ENCODE measurements at places on chromosomes 6 and 20.
A peak's percentile ranks its signal among the peaks of the same experiment; 100 is the strongest.

DNA sequence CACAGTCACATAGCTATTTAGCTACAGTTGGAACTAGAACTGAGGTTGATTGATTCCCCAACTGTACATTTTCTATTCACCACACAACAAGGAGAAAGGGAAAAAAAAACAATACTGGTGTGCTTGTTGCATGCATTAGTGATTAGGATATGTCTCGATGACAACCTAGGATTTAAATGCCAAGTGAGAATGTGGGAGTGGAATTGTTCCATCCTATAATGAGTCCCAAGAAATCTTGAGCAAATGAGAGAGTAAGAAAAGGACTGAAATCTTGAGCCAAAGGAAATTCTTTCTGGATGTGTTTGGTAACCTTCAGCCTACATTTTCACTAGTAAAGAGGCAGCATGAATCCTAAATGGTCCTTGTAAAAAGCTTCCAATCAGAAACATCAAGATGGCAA lies 232.7 kb downstream of the HIVEP2 start:
- DNase-seq: peak; percentile 17

DNA sequence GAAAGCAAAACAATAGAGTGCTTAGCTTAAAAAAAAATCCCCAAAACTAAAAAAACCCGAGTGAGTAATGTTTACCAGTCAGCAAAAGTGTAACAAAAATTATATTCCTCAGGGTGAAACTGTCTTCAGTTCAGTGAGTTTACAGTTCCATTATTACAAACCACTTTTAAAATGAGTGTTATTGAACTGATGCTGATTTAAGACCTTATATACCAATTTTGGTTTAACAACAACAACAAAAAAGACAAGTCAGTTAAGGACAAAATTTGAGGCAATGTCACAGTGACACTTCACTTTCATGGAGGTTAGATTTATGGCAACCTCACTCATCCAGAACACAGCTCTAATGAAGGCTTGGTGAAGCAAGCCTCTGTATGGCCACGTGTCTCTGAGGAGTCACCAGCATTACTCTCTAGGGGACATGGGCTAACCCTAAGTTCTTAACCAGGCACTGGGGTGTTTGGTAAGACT lies 630.8 kb downstream of the PHF3 start:
- peak; percentile 6 for DNase-seq

- no peak for DNase-seq
These were observed 274.1 kb downstream of the HACE1 start for GRCh38 chr6:104585646-104586045.

DNA sequence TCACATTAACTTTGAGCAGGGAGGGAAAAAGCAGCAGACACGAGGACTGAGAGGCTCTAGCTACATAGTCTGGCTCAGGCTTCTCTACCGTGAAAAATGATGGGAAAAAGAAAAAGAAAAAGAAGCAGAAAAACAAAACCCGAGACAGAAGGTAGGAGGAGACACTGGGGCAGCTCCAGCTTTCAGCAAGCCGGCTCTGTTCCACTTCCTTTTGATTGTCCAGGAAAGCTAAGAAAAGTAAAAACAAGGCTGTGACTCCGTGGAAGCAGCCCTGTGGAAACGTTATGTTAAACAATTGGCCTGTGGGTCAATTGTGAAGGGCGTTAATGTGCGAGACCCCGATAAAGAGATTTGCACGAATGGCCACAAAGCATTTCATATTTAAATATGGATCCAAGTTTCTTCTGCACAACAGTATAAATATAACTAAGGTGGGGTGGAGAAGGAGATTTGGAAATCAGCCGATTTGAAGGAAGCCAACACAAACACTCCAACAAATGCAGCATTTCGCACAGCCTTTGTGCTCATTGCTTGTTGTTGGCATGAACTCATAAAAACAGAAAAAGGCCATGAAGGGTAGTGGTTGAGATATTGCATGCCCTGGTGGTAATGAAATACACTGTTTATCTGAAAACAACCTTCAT lies 236.9 kb upstream of the JAG1 start:
- DNase-seq: no peak

- peak; percentile 6 for DNase-seq
These were observed 75.3 kb upstream of the MRAP2 start for GRCh38 chr6:83958241-83958685.

DNA sequence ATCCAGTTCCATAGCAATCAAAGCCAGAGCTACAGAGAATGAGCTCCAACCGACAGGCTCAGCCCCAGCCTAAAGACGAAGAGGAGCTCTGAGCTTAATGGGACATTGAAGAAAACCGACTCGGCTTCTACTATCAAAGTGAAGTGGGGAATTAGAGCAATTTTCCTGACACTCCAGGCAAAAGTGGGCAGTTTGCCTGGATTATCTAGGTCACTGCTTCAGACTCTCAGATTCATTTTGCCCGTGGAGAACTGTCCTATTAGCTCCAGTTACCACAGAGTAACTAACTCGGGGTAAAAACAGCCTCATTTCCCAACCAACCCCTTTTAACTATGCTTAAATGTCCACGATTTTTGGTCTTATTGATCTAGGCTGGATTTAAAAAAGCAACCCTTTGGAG lies 592.1 kb upstream of the NRSN1 start:
- peak; percentile 65 for DNase-seq

DNA sequence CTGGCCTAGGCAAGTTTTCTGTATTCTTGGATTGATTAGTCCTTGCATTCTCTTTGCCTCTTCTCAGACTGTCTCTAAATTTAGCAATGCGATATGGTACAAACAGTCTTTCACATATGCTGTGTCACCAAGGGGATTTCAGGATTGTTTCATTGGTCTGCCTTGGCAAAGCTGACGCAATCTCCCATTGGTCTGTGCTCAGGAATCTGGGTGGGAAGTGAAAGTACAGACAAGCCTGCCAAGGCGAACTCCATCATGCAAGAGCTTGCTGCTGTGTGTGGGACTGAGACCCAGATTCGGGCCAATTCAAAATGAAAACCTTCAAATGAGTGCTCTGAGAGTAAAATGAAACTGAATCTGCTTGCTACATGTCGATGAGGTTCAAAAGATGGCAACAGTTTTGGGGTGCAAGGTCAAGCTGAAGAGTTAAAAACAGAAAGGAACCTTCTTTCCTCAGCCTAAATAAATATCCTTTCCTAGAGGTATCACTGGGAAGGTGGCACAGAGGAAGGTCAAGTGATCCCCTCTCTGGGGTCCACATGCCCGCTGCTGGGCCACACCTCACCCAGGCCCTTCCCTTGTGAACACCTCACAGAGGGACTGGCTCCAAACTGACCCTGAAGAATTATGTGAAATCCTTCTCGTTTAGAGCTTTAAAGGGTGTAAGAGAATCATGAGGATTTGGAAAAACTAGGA lies 198.8 kb upstream of the PREP start:
- DNase-seq: peak; percentile 100

DNA sequence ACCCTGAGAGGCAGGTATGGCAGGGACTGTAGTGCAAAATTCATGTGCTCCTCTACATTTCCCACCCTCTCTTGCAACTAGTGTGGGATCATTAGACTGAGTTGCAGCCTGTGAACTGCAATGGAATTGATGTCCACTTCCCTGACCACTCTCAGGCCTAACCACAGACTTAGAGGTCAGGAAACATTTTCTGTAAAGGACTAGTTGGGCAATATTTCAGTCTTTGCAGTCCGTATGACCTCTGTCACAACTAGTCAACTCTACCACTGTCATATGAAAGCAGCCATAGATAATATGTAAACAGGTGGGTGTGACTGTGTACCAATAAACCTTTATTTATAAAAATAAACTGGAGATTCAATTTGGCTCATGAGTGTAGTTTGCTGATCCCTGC lies 134.4 kb upstream of the TOP1 start:
- no peak for DNase-seq

DNA sequence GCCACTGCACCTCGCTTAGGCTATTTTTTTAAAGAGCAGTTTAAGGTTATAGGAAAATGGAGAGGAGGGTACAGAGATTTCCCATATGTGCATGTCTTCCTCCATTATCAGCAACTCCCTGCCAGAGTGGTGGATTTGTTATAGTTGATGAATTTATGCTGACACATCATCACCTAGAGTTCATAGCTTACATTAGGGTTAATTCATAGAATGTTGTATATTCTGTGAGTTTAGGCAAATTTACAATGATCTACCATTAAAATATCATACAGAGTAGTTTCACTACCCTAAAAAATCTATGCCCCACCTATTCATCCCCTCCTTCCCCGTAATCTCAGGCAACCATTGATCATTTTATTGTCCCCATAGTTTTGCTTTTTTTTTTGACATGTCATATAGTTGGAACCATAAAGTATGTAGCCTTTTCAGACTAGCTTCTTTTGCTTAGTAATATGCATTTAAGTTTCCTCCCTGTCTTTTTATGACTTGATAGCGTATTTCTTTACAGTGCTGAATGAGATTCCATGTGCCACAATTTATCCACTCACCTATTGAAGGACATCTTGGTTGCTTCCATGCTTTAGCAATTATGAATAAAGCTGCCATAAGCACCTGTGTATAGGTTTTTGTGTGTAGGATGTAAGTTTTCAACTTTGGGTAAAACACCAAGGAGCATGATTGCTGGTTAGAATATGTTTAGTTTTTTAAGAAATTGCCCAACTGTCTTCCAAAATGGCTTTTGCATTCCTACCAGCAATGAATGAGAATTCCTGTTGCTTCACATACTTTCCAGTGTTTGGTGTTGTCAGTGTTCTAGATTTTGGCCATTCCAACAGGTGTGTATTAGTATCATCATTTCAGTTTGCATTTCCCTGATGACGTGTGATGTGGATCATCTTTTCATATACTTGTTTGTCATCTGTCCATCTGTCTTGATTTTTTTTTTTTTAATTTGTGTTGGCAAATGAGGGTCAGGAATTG lies 60.2 kb downstream of the NCOA3 start:
- DNase-seq: no peak
